LHCN-M2 (cell line): ENCODE measurements at places on chromosomes 5 and 9. TPM values are rescaled to one million over a fixed set of nuclear protein-coding genes. Genes with fewer than 3 reads are reported as not detected.

ECM2 gene
- 0.38 and 0.92 TPM in 2 replicates for total RNA-seq

RAD50 gene
- total RNA-seq, result 21.9 and 27.0 TPM in 2 replicates

ANKRD33B gene
- 0.06 and 0.46 TPM in 2 replicates for total RNA-seq

OR1Q1 gene
- total RNA-seq, result not detected in 2 replicates

- DNase-seq, result no peak
Measured at GRCh38 chr9:123834218-123834888, 95.6 kb downstream of the DENND1A start.

- no peak for DNase-seq
Measured at GRCh38 chr5:472076-472655, 29.2 kb downstream of the EXOC3 start.

DNA sequence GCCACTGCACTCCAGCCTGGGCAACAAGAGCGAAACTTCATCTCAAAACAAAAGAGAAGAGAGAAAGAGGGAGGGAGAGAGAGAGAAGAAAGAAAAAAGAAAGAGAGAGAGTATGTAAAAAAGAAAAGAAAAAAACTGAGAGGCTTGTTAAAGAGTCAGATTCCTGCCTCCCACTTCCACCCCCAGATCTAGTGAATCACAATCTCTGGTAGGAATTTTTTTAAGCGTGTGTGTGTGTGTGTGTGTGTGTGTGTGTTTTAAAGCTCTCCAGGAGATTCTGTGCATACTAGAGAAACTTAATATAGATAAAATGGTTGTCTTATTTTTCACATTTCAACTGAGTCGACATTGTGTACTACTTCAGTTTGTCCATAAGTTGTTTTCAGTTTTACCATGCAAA is 32.0 kb downstream of the SAR1B start:
- DNase-seq, result peak; percentile 37

- no peak for DNase-seq
Measured at GRCh38 chr5:176812269-176813259, 2.2 kb downstream of the UNC5A start.

GRCh38 chr5:171633776-171634470 is 151.7 kb upstream of the SMIM23 start:
- DNase-seq, result no peak

DNA sequence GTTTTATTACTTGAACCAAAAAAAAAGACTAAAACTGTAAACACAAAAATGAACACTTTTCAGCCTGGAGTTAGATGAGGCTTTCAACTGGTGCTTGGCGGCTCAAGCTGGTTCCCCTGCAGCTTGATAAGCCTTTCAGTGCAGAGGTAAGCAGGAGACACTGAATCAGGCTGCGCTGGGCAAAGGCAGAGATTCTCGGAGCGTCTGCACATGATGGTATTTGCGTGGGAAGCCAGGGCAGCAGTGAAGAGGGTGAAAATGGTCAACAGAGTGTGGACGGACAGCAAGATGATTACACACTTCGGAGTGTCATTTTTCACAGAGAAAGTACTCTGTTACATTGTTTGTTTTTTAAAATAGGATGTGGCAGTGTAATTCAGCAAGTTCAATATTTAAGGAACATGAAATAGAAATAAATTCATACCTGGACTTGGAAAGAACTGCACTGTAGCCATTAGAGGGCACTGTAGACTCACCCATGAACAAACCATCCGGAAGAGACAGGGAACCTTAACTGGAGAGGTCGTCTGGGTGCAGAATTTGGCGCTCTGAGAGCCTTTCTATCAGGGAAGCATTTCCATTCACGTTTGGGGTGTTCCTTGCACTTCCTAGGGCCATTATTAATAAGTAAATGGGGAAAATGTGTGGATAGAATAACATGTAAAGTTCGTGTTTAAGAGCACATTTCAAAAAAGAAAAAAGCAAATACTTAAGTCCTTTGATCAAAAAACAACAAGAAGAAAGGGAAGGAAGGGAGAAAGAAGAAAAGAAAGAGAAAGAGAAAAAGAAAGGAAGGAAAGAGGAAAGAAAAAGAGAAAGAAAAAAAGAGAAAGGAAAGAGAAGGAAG is 69.8 kb downstream of the ICE1 start:
- peak; percentile 64 for DNase-seq

DNA sequence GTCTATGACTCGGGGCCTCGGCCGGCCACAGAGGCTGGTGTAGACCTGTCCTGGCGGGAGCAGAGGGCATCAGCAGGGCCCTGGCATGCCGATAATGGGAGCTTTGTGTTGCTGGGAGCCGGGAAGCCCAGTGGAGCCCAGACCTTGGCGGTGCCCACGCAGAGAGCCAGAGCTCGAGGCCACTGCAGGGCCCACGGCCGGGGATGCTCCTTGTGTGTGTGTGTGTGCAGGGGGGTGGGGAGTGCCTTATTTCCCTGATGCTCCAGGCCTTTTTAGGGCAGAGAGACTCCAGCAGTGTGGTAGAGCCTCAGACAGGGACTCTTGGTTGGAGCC is 5.4 kb upstream of the SLC6A18 start:
- DNase-seq, result no peak
